ENCODE measurements at places on chromosomes 4 and X.

DNA sequence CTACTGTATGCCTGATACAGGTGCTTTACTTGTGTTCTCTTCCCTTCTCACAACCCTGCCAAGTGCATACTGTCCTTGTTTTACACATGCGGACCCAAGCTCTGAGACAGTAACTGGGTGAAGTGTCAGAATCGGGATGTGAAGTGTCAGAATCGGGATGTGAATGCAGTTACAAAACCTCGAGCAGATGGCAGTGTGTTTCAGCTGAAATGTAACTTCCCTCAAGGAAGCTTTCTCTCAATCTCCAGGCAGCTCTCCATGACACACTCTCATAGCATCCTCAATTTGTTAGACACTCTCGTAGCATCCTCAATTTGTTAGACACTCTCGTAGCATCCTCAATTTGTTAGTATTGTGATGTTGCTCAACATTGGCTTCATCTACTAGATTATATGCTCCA, 1.1 kb upstream of the HPSE start:
- DNase-seq, result peak; percentile 7

DNA sequence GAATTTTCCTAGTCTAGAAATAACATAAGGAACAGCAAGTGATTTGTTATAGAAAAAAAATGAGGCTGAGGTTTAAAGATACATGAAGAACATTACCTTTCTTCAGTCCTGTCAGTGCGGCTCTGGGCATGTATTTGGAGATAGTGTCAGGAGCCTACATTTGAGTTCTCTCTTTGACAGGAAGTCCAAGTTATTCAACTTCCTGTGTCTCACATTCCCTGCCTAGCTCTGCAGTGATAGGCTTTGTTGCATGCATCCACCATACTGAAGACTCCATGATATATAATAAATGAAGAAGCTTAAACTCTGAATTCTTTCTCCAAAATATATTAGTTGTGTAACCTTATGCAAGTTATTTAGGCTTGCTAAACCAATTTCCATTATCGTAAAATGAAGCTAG, 148.7 kb downstream of the RELL1 start:
- no peak for DNase-seq

DNA sequence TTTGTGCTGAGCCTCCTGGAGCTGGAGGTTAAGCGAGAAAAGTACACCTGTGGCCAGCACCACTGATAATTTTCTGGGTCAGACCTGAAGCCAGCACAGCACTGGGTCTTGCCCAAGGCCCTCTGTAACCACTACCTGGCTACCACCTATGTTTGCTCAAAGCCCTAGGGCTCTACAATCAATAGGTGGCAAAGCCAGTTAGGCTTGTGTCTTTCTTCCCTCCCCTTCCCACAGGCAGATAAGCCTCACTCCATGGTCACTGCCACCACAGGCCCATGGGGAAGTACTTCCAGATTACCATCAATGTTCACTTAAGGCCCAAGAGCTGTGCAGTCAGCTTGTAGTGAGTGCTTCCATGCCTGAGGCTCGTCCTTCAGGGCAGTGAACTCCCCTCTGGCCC, 35.2 kb upstream of the ARMCX4 start:
- DNase-seq, result no peak

- DNase-seq, result no peak
Measured at GRCh38 chrX:118558926-118559325, 63.3 kb downstream of the DOCK11 start.
